Neural crest cell (in vitro differentiated cells): ENCODE measurements at places on chromosomes 7 and 10.

DNA sequence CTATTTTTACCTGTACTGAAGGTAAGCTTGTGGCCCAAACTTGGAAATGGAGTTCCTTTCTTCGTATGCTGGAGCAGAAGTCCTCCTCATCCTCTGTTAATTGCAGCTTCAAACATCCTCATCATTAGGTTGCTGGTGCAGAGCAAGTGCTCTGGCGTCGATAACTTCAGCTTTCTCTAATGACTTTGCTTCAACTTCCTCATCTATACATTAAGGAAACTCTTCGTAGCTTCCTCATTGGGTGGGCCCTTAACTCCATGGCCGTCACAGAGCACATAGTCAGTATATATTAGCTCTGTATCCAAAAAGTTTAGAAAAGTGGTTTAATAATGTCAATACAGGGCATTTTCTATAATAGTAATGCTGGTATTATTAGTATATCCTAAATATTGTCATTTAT, 447.7 kb downstream of the SUGCT start:
- no peak for DNase-seq

GRCh38 chr7:33880787-33881186, 24.6 kb upstream of the BMPER start:
- no peak for DNase-seq

DNA sequence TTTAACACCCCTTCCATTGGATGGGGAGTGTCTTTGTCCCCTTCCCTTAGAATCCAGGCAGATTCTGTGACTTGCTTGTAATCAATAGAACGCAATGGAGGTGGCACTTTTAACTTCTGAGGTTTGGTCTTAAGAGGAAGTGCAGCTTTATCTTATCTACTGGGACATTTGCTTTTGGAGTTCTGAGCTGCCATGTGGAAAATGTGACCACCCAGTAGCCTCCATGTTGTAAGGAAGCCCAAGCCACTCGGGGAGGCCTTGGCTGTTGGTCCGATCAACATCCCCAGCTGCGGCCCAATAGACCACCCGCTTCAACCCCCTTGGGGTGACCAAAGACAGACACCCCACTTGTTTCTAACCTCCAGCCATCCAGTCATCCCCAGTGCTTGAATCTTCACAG, 86.3 kb upstream of the FAM171A1 start:
- no peak for DNase-seq

GRCh38 chr7:101885597-101885955, 68.2 kb downstream of the CUX1 start:
- DNase-seq, result no peak

- DNase-seq, result no peak
Measured at GRCh38 chr7:97280950-97281349, 163.5 kb downstream of the SDHAF3 start.
